Heart right ventricle (tissue), 16 donors: ENCODE measurements at places on chromosomes 11 and 22.

- DNase-seq = no peak
Observed at GRCh38 chr22:31692186-31692886, 30.3 kb upstream of the PISD start.

- no peak for DNase-seq
Observed at GRCh38 chr22:35523167-35523947, 17.3 kb upstream of the RASD2 start.

- DNase-seq = no peak
Observed at GRCh38 chr11:93053864-93054263, 84.4 kb downstream of the MTNR1B start.

GRCh38 chr11:67369801-67370284 is 3.6 kb downstream of the CLCF1 start:
- DNase-seq = no peak

DNA sequence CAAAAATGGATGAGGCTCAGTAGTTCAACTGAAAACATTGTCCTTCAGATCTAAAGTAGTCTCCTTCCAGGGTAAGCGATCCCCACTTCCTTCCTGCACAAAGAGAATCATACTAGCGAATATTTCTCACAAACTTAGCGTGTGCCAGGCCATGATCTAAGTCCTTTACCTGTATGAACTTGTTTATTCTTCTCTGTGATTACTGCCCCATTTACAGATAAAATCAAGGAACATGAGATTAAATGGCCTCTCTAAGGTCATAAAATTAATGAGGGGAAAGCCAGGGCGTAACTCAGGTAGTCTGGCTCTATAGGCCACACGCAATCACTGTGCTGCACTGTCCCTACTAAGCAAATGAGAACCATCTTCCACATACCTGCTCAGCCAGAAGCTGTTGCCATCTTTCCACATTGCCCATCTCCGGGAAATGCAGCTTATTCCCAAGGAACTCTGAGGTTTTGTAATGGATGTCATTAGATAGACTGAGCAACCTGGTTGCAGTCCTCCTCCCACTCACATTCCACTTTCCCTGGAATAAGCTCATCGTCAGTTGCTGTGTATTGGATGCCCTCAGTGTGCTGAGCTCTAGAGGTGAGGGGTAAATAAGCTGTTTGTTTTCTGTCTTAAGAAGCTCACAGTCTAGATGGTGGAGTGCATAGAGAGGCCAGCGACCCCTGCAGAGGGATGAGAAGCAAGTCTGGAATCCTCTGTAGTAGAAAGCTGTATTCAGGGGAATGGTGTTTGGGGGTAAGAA is 146.3 kb downstream of the SNX19 start:
- no peak for DNase-seq

- no peak for DNase-seq
Observed at GRCh38 chr22:29948385-29948769, 65.4 kb downstream of the MTMR3 start.

GRCh38 chr11:45320371-45320770 is 34.2 kb upstream of the SYT13 start:
- DNase-seq = no peak

GRCh38 chr11:57979532-57980079 is 44.1 kb upstream of the OR9Q1 start:
- no peak for DNase-seq

DNA sequence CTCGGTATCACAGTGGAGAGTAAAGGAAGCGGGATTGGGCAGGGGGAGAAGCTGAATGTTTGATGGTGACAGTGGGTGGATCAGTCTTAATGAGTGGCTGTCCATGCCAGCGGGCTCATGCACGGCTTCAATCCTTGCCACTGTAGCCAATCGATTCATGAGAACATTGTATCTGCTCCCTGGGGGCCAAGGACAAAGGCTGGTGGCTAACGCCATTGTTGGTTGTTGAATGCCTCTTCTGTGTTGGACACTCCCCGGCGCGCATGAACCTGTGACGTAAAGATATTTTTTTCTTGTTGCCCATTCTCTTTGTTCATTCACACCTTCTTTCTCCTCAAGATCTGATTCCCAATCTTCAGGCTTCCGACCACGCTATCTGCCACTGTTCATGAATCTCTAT is 20.9 kb upstream of the ATXN10 start:
- no peak for DNase-seq

- no peak for DNase-seq
Observed at GRCh38 chr11:61061081-61061826, 41.0 kb upstream of the CD5 start.

- DNase-seq = no peak
Observed at GRCh38 chr11:28838741-28839140, 730.6 kb downstream of the METTL15 start.

DNA sequence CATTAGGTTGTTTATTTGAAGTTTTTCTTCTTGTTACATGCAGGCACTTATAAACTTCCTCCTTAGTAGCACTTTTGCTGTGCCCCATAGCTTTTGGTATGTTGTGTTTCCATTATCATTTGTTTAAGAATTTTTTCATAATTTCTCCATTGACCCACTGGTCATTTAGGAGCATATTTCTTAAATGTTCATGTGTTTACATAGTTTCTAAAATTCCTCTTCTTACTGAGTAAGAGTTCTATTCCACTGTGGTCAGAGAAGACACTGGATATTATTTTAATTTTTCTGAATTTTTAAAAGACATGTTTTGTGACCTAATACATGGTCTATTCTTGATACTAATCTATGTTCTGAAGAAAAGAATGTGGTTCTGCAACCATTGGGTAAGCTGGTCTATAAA is 333.0 kb downstream of the DDX10 start:
- DNase-seq = no peak

DNA sequence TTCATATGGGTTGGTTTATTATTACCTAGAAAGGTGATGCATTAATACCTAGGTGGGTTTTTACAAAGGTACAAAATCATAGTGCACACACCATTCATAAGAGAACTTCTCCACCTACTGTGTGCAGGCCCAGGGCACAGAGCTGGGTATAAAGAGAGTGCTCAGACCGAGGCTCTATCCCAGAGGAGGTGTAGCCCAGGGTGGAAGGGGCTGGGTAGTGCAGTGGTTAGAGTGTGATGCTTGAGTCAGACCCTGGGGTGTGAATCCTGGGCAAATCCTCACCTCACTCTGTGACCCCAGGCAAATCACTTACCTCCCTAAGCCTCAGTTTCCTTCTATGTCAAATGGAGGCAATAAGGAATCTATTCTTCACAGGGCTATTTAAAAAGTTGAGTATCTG is 32.2 kb downstream of the PARVG start:
- no peak for DNase-seq

- DNase-seq = no peak
Observed at GRCh38 chr11:131685206-131685605, 314.8 kb downstream of the NTM start.

DNA sequence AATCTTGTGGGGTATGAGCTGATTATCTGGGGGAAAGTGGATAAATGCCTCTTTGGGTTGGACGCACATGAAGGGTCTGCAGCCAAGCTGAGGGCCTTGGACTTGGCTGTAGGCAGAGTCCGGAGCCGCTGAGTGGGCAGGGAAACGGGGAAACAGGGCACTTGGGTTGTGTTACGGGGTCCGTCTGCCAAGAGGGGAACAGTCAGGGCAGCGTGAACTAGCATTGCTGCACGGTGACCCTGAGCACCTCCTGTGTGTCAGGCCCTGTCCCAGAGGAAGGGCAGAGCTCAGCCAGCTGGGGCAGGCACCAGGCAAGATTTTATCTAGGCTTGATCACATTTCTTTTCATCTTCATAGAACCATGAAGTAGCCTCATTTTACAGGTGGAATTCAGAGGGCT is 11.9 kb downstream of the FAM83F start:
- no peak for DNase-seq

DNA sequence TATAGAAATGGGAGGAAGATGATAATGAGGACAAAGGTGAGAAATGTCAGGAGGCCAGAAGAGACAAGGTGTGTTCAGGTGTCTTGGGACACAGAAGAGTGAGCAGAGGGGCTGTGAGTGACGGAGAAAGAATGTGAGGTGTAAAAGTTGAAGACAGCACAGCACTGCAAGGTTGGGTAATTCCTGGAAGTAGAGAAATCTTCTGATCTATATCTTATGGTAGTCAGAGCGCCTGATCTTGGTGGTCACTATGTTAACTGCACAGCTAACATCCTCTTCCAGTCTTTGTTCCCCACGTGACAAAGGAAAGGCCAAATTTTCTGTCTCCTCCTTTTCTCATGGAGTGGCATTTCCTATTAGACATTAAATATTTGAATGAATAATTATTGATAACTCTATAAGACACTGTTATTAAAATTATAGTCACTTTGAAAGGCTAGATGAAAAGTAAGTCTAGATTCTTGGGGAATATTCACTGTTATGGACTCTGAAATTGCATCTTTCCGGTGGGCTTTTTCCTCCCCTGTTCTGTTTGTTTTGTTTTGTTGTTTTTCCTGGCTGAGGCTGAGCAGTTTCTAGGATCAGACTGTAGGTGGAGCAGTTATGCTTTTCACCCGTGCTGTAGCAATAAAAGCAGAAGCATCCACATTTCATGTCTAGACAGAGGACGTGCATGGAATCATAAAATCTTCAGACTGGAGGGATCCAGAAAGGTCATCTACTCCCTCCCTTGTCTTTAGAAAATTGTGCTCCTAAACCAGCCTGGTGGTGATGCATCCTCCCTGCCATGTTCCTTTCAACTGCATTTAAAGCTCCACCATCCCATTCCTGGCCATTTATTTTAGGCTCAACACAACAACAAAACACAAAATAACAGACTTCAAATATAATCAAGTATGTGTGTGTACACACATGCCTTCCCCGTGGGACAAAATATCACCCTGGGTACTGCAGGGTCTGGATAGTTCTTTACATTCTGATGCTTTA is 26.6 kb downstream of the SC5D start:
- no peak for DNase-seq
